ENCODE measurements at places on chromosomes 2 and 18. TPM values are rescaled to one million over a fixed set of nuclear protein-coding genes. Genes with fewer than 3 reads are reported as not detected.
A peak's percentile ranks its signal among the peaks of the same experiment; 100 is the strongest.

Gene MYCN
- total RNA-seq: 5.3 TPM

Gene FSHR
- not detected for total RNA-seq

Gene DSG4
- total RNA-seq: not detected

Gene DOK6
- 10.1 TPM for total RNA-seq

Gene GREB1L
- 0.45 TPM for total RNA-seq

Gene COLEC12
- total RNA-seq: 15.8 TPM

Gene GLI2
- not detected for total RNA-seq

Gene VWA3B
- 134 TPM for total RNA-seq

DNA sequence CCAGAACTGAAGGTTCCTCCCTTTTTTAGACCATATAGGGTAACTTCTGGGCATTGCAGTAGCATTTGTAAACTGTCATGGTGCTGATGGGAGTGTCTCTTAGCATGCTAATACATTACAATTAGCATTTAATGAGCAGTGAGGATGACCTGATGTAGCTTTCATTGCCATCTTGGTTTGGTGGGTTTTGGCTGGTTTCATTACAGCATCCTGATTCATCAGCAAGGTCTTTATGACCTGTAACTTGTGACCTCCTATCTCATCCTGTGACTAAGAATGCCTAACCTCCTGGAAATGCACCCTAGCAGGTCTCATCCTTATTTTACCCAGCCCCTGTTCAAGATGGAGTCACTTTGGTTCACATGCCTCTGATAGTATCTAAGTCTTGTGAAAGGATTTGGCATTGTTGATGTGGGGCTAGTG, 159.0 kb downstream of the TMX3 start:
- no peak for DNase-seq

DNA sequence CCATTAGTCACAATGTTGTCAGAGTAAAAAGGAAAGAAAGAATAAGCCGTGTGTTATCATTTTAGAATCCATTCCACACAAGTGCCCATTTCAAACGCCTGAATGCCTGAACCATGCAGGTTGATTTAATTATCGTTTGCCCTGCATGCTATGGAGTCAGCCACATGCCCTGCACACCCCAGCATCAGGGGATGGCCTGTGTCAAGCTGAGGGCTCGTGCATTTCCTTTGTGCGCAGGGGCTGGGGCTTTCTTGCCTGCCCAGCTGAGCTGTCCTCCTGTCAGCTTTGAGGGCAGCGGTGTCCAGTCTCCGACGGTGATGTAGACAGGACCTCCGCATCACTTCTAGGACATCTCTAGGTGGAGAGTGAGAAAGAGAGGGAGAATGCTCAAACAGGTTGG, 200.4 kb downstream of the TSN start:
- DNase-seq: peak; percentile 49

DNA sequence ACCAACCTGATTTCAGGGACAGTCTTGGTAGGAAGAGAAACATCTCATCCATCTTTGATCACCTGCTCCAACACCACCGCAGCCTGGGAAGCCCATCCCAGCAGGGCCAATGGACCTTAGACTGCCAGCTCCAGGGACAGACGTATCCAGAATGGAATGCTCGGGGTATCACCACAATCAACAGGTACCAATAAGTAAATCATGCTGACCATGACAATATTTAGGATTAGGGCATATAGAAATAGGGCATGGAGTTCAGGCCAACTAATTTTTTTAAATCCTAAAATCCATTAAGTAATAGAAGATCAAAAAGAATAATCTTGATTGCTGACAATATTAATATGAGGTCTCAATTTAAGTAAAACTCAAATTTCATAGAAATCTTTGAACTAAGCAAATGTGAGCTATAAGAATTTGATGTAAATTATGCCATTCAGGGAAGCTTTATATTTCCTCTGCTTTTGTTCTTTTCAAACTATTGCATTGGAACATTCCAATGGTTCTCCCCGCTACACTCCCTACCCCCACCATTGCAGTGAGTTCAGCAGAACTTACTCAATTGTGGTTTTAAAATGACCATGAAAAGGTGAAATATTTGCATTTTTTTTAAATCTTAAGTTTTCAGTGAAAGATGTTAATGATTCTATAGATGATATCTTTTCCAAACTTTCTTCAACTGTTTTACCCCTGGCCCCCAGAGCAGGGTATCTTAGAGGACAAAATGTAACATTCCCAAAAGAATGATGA, 138.6 kb downstream of the DNER start:
- no peak for DNase-seq

GRCh38 chr2:218648088-218648786, 11.2 kb downstream of the ZNF142 start:
- DNase-seq: peak; percentile 79

DNA sequence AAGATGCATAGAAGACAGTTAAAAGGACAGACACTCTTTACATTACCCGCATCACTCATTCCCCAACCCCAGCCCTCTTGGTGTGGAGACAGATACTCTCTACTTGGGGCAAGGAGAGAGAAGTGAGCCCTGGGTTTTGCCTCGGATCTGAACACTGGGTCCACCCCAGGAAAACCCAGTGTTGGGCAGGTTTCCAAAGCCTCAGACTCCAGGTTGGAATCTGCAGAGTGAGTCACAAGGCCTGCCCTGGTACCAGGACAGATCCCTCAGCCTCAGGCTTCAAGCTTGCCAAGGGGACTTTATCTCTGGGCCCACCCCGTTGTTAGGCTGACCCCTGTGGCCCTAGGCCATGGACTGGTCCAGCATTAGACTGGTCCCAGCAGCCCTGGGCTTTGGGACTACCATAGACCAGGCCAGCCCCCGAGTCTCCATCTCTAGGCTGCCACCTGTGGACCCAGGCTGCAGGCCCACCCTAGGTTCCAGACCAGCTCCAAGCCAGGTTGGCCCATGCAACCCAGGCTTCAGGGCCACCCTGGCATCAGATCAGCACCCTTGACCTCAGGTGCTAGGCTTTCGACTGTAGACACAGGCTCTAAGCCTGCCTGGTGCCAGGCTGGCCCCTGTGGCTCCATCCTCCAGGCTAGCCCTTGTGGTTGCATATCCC, 112.8 kb downstream of the GULP1 start:
- no peak for DNase-seq

DNA sequence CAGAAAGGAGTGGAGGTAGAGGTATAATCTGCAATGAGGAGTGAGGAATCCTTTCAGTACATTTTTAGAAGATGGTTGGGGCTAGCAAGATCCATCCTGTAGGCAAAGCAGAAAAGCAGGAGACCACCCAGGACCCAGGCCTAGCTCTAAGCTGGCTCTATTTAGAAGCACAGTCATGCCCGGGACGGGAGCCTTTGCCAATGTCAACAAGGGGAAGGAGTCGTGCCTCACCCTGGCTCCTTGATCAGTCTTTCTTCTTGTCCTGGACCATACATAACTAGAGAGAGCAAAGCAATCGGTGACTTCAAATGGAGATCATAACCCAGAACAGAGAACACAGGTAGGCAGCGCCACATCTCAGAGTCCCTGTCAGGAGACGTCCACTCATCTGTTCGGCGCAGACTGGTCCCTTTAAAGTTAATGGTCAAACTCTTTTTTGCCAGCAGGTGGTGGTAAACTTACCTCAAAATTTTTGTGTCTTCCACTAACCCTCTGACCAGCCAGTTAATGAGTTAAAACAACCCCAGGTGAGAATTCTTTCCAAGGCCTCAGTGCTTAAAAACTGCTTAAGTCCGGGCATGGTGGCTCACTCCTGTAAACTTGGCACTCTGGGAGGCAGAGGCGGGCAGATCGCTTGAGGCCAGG, 8.0 kb downstream of the MC5R start:
- DNase-seq: peak; percentile 29

DNA sequence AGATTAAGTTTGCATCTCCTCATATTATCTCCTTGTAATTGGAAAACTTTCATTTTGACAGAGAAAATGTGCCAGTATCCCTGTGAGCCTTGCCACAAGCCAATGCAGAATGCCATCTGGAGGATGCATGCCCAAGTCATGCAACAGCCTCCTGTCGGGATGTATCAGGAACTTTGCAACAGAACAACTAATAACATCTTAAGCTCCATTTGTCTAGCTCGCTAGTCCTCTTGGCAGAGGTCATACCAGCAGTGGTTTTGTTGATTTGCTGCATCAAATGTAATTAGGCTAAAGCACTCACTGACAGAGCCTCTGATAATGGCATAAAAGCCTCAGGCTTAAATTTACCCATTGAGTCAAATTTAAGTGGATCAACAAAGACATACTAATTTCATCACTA, 125.8 kb downstream of the UBE2E3 start:
- peak; percentile 5 for DNase-seq

DNA sequence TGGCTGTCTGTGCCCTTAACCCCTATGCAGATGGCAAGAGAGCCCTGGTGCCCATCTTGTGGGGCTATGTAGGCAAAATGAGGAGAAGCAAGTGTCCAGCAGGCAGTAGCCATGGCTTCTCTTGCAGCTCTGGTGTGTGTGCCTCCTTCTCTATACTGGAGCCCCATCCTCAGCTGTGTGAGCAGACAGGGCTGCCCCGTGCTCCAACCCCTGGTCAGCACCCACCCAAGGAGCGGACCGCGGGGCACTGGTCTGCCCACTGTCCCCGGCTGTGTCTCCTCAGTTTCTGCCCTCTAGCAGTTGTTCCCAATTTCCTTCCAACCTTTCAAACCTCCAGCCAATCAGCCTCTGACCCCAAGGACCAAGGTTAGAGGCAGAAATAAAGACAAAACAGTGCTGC, 134.9 kb upstream of the GLI2 start:
- DNase-seq: no peak

DNA sequence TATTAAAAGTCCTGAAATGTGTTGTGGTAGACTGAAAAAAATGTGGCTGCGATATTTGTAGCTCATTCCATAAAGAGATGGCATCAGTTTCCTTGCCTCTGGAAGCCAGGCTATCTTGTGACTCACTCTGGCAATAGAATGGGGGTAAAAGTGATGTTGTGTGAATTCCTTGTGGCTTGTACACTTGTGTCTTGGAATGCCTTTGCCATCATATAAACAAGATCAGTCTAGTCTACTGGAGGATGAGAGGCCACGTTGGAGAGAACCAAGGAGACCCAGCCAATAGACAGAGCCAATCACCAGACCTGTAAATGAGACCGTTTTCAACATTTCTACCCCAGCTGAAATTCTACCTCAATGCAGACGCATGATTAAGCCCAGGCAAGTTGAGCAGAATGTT, 254.1 kb downstream of the TRIB2 start:
- DNase-seq: no peak

GRCh38 chr2:101300836-101301235, 7.7 kb downstream of the RNF149 start:
- no peak for DNase-seq

DNA sequence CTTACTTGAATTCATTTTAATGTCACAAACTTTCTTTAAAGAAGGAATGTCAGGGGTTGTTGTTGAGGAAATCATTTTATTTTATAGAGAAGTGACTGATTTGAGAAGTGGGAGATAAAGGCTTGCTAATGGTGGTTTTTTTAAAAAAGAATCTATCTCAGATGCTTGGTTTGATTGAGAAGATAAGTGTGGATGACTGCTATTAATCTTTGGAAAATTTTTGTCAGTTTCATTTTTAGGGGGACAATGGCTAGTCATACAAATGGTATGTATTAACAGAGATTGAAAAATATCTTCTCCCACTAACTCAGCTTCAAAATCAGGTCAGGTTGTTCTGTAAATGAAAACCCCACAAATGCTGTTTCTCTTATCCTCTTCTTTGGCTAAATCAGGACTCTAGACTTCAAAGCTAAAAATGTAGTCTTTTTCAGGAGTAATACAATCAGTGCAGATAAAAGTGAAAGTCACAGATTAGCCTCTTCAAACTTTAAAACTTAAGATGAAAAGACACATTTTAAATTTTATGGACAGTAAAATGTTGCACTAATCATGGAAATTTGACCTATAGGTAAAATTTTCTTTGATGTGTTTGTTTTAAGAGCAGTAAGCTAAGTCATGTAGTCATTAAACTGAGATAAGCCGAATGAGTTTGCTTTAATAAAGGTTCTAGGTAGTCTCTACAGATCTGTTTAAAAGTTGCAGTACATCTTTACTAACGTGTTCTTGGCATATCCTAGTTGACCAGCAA, 674.2 kb upstream of the VRK2 start:
- no peak for DNase-seq

DNA sequence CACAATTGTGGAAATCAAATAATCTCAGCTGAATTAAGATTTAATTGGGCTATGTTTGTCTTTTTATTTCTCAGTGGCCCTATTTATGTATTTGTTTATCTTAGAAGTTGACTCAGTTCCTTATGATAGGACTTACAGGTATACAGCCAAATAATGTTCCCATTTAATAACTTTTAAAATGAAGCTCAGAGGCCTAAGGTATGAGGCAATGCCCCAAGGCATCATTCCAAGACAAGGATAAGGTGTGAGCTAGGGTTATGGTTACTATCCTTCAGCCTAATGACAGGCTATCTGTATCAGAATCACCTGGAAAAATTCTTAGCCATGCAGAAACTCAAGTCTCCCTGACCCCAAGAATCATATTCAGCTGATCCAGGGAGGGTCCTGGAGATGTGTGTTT, 7.4 kb upstream of the NRBP1 start:
- no peak for DNase-seq

DNA sequence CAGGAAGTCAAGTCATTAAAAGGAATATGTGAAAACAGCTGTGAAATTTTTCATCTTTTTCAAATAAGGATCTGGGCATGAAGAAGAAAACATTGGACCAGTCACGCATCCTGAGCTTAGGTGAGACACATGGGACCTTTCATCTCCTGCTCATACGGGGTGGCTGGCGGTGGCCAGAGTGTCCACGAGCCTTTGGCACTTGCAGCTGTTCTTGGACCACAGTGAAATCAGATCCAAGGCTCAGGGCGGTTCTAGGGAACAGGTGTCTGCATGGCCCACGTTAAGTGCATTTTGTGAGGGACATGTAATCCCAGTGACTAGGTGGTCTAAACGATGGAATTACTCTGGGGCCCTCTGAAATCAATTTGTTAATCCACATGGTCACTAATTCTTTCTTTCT, 212.7 kb upstream of the COPS8 start:
- no peak for DNase-seq

GRCh38 chr18:23359421-23359820, 93.7 kb upstream of the RIOK3 start:
- DNase-seq: no peak

DNA sequence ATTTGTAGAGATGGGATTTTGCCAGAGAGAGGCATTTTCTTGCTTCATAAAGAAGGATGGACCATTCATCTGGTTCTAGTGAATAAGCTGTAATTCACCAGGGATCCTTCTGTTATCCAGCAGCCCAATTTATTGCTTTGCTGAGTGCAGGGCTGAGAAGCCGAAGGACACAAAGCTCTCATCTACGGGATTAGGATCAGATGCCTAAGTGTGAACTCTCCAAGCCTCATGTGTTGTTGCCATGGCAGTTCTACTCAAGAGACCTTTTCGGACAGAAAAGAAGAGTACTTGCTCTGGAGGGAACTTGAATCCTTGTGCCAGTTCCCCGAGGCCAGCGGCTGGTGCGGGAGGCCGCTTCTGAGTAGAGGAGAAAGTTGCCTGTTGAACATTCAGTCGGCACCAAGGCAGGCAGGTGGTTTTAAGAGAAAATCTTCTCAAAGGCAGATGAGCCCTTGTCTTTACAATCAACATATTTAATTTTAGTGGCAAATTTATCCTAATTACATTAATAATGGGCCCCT, 38.4 kb upstream of the MBP start:
- no peak for DNase-seq

GRCh38 chr2:214853906-214854305, 44.4 kb upstream of the BARD1 start:
- no peak for DNase-seq
